ENCODE measurements at places on chromosomes 4 and X.

DNA sequence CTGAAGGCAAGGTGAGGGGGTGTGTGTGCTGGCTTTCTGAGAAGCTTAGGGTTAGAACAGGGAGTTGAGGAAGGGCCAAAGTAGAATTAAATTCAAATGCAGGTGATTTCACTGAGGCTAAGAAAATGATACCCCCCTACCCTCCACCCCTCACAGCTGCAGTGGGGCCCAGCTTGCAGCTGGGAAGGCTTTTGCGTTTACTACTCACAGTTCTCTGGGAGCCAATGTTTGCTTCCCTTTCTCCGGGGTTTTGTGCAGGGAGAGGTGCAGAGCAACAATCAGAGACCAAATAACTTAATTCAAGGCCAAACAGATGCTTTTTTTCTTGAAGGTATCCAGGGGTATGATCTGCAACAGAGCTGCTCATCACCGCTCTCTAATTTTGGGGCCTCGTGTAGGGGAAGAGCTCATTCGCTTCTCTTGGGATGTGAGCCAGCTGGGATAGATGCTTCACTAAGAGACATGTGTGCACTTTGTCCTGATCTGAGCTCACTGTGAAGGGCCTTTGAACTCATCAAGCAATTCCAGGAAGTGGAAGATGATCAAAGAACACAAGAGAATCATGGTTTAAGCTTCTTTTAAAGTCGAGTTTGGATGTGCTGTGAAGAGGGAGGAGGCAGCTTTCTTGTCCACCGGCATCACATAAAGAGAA lies 122.7 kb upstream of the C1GALT1C1 start:
- no peak for DNase-seq

- DNase-seq, result no peak
Observed at GRCh38 chrX:150566734-150567182, 1.7 kb upstream of the MTM1 start.

GRCh38 chrX:2550328-2551020 lies 49.7 kb upstream of the DHRSX start:
- DNase-seq, result no peak

GRCh38 chrX:131917588-131917987 lies 105.5 kb upstream of the STK26 start:
- no peak for DNase-seq

- peak; percentile 76 for DNase-seq
Observed at GRCh38 chr4:2462218-2462991, 6.5 kb upstream of the RNF4 start.

DNA sequence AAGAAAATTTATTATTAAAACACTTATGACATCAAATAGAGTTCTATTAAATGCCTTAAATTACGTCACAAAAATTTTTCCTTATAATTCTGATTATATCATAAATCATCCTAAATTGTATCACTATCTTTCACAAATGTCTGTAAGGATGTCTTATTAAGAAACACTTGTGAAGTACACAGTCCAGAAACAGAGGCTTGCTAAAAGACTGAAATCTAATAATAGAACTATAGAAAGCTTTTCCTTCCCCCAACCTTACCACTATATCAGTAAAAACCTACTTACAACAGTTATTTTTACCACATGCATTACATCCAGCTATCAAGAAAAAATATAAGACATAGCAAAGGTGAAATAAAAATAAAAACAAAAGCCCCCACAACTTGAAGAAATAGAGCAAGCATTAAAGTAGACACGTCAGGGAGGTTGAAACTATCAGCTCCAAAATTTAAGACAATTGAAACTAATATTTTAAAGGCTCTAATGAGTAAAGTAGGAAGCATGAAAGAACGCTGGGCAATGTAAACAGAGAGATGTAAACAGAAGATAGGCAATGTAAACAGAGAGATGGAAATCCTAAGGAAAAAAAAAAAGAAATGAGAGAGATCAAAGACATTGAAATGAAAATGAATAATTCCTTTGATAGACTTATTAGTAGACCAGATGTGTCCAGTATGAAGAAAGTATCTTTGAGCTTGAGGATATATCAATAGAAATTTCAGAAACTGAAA lies 94.9 kb upstream of the TECRL start:
- DNase-seq, result no peak

DNA sequence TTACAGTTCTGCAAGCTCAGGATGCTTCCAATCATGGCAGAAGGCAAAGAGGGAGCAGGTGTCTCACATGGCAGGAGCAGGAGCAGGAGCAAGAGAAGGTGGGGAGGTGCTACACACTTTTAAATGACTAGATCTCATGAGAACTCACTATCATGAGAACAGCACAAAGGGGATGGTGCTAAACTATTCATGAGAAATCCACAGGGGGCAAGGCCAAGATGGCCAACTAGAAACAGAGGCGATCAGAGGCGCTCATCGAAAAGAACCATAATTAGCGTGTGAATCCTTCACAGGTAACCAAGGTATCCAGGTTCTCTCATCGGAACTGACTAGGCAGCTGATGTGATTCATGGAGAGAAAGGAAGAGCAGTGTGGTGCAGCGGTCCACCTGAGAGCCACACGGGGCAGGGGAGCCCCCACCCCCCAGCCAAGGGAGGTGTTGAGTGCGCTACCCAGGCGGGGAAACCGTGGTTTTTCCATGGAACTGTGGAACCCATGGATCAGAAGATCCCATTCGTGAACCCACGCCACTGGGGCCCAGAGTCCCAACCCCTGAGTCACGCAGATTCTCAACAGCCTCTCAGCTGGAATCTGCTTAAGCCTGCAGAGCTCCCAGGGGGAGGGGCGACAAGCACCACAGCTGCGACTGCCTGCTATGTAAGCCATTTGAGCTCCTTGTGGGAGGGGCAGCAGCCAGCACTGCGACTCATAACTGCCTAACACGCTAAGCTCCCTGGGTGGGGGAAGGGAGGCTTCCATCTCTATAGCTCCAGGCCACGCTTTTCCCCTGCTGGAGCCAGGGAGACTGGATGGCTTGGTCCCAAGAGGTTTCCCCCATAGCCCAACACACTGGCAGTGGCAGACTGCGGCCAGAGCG lies 46.7 kb downstream of the FGF16 start:
- DNase-seq, result no peak

GRCh38 chr4:116599859-116600258 lies 485.5 kb downstream of the TRAM1L1 start:
- peak; percentile 37 for DNase-seq

DNA sequence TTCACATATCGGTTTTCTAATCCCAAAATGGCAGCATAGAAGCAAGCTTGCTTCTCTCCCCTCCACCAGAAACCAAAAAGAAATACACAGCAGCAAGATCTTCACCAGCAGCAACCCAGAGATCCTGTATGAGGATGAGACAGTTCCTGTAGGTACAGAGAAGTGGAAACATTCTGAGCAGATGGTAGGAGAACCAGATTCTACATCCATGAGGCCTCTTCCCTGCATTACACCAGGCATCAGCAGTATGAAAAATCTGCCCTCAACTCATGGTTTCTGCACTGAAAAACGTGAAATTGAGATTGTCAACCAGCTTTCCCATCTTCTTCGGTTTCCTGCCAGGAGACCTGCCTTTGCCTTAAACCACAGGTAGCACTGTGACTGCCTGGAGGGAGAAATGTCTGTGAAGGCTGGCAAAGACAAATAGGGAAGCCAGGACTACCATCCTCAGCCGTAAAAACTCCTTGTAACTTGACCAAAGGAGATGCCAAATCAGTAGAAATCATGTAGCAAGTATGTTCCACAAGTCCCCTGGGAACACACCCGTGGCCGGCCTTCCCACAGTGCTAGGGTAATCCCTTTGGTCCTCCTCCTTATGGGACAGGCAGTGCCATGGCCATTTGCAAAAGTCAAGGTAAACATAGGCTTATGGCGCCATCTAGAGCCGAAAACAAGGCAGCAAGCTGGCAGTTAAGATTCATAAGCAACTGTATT lies 24.0 kb upstream of the MTHFD2L start:
- peak; percentile 72 for DNase-seq

DNA sequence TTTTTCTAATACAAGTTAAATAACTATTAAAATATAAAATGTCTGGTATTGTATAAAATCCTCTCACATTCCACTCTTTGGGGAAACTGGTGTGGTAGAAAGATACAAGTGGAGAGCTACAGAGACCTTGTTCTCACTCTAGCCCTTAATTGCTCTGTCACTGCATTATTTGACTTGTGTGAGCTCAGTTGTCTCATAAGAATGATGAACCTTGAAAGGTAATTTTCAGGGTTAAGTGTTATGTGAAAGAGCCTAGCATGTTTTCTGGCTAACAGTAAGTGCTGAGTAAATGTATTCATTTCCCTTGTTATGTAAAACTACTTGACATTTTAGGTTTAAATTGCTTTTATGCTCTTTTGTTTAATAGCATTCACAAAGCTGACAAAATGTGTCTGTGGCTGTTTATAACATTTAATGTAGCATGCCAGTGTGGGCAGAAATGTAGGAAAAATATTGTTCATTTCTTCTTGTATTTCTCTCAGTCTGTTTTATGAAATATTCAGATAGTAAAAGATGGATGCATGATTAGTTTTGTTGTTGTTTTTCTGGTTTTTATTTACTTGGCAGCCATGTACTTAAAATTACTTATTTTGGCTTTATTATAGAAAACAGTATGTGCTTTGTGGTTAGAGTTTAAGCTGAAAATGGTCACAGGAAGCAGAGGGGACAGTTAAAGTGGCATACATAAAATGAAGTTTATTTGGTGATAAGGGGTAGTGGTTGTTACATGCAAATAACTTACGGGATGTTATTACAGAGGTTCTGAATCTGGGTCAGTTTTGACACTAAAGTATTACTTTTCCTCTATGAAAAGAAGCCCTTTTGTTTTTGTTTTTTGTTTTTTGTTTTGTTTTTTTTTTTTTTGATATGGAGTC lies 29.2 kb downstream of the SLAIN2 start:
- no peak for DNase-seq

DNA sequence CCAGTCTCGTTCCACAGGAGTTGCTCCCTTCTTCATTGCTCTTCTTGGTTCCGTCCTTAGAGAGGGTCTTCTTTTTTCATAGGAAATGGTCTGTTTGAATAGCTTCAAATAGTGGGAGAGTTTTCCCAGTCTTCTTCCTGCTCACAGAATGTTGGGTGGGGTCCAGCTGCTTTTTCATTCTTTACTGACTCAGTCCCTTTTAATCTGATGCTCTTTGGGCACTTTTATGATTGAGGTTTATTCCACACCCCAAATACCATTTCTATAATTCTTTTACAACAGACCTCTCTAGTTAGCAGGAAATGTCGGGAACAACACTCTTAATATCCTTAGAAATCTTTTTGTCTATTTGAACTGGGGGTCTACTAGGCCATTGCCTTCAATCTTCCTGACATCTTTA lies 239.5 kb downstream of the PRDM5 start:
- no peak for DNase-seq

GRCh38 chr4:2040391-2041238 lies 18.5 kb upstream of the NAT8L start:
- DNase-seq, result no peak

DNA sequence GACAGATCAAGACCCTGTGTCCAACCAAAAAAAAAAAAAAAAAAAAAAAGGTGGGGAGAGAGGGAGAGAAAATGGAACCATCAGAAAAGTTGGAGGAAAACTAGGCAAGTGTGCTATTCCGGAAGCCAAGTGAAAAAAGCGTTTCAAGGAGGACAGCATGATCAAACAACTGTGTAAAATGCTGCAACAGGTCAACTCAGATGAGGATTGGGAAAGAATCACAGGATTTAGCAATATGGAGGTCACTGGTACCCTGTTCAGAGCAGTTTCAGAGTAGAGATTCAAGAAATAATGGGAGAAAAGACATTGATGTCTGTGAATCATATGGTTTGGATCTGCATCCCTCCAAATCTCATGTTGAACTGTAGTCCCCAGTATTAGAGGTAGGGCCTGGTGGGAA lies 47.5 kb downstream of the TIGD4 start:
- DNase-seq, result no peak

DNA sequence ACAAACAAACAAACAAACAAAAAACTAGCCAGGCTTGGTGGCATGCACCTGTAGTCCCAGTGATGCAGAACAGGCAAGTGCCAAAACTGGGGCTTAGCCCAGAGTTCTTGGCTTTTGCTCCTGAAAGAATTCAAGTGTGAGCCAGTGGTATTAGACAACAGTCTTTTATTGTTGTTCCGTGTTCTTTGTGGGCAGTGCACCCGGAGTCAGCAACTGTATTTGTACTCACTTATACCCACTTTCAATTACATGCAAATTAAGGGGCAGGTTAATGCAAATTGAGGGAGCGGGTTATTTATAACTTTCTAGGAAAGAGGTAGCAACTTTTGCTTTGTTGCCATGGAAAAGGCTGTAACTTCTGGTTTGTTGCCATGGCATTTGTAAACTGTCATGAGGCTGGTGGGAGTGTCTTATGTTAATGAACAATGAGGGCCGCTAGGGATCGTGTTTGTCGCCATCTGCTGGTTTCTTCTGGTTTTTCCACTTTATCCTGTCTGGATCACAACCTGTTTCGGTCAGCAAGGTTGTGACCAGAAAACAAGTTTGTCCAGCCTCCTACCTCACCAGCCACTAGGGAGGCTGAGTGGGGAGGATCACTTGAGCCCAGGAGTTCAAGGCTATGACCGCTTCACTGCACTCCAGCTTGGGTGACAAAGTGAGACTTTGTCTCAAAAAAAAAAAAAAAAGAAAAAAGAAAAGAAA lies 88.8 kb upstream of the ESX1 start:
- DNase-seq, result no peak

DNA sequence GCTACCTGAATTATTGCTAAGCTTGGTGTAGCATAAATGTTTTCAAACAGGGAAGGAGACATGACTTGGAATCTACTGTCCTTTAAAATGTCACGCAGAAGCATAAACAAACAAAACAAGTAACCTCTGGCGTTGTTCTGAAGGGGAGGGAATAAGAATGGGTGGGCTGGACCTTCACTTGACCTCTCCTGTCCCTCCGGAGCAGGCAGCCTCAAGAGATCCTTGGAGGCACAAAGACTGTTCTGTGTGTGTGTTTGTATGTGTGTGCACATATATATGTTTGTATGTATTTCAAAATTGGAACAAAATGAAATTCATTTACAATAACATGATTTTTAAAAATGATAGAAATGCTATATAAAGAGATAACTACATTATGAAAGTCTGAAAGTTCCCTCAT lies 91.3 kb upstream of the DCLK2 start:
- DNase-seq, result no peak

- DNase-seq, result no peak
Observed at GRCh38 chr4:113446019-113446418, 315.5 kb downstream of the CAMK2D start.

- no peak for DNase-seq
Observed at GRCh38 chr4:163110442-163110841, 56.2 kb downstream of the NAF1 start.

DNA sequence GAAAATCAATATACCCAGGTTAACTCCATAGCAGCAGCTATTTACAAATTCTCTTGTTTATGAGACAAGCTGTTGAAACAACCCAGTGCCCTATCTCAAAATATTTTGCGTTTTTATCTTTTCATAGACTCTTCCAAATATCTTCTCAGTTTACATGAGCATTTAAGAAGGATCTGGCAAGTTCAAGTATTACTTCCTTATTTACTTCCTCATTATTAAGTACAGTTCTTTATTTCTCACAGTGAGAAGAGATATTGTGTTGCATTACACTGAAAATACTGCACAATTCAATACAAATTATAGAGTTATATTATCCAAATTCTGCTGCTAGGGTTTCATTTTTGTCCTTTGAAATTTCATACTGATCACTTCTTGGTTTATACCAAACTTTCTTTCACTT lies 43.6 kb upstream of the UCP1 start:
- no peak for DNase-seq

All from lower lobe of right lung (tissue), 2 donors.